DND-41 (cell line): ENCODE measurements at places on chromosomes 3 and 15.

DNA sequence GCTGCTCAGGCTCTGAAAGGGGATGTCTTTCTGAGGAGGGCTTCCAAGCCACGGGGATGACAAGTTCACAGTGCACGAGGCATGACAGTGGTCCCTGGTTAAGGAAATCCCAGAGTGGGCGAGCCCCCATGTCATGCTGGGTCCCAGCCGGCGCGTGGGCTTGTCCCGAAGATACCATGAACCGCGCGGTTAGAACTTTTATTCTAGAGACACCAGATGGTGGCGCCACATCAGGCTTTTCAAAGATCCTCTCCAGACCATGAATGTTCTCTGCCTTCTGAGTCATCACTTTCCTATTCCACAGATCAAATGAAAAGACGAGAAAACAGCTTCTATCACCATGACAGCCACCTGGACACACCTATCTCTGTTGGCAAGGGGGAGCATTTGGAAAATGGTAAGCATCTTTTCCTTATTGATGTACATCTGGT is 227.8 kb upstream of the LYSMD4 start:
- DNase-seq, result no peak

DNA sequence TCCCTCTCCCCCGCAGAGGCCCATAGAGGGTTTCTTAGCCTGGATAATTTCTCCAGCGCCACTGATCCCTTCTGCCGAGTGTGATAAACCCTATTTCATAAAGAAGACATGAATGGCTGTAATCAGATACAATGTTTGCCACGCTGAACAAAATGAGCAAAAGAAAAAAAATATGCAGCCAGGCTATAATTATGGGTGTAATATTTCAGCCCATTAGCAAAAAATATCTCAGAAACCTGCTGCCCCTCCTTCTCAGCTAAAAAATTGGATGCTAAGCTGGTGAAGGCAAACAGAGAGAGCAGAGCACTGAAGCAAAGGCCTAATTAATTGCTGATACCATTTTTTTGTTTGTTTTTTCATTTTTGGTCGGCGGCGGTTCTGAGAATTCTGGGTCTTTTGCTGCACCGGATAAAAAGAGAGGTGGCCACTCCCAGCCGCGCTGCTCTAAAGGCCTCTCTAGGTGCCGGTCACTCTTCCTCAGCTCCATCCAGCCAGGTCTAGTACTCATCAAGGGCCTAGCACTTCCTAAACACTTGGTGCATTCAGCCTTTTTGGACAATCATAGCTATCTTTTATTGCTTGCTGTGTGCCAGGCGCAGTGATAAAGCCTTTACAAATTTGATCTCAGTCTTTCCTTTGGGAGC is 128.7 kb upstream of the TLE3 start:
- DNase-seq, result no peak

- no peak for DNase-seq
Observed at GRCh38 chr15:40088929-40089755, 19.5 kb downstream of the BMF start.

GRCh38 chr3:40899286-40899712 is 300.0 kb upstream of the CTNNB1 start:
- no peak for DNase-seq

GRCh38 chr3:36600404-36600803 is 163.9 kb downstream of the DCLK3 start:
- DNase-seq, result no peak

DNA sequence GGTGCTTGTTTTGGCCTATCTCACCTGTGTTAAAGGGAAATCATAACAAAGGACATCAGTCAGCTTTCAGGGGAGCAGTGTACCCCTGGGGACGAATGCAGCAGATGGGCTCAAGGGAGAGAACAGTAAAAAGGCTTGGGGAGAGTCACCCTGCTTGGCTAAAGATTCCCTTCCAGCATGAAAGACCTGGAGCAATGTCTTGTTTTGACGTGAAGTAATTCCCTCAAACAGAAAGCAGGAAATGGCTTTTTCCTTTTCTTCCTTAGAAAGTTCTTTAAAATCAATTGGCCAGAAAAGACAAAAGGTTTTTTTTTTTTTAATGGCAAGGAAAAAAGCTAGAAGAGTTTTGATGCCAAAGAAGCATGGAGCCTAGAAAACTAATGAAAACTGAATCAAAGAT is 56.5 kb upstream of the PARL start:
- no peak for DNase-seq

- no peak for DNase-seq
Observed at GRCh38 chr15:77685082-77685815, 52.5 kb upstream of the LINGO1 start.

- no peak for DNase-seq
Observed at GRCh38 chr3:99634881-99635280, 3.5 kb upstream of the COL8A1 start.

GRCh38 chr15:35383506-35383905 is 162.5 kb downstream of the DPH6 start:
- DNase-seq, result no peak

GRCh38 chr3:57820479-57820878 is 64.4 kb downstream of the SLMAP start:
- no peak for DNase-seq

GRCh38 chr15:101178479-101178878 is 73.4 kb downstream of the CHSY1 start:
- DNase-seq, result no peak

DNA sequence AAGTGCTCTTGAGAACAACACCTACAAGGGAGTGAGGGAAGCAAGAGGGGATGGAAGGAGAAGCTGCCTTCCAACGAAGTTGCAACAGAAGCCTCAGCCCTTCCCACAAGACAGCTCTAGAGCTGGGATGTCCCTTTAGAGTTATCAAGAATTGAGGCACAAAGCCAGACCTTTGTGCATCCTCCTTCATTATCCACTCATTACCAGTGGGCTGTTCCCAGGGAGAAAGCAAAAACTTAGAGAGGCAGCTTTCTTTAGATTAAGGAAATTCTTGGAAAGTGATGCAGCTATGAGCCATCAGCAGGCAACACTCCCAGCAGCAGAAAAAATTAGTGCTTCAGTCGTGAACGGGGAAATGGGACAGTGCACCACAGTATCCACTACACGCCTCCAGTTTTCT is 10.6 kb upstream of the CD96 start:
- DNase-seq, result no peak
